Suppressor macrophage (primary cell): ENCODE measurements at places on chromosomes 2 and 18.

DNA sequence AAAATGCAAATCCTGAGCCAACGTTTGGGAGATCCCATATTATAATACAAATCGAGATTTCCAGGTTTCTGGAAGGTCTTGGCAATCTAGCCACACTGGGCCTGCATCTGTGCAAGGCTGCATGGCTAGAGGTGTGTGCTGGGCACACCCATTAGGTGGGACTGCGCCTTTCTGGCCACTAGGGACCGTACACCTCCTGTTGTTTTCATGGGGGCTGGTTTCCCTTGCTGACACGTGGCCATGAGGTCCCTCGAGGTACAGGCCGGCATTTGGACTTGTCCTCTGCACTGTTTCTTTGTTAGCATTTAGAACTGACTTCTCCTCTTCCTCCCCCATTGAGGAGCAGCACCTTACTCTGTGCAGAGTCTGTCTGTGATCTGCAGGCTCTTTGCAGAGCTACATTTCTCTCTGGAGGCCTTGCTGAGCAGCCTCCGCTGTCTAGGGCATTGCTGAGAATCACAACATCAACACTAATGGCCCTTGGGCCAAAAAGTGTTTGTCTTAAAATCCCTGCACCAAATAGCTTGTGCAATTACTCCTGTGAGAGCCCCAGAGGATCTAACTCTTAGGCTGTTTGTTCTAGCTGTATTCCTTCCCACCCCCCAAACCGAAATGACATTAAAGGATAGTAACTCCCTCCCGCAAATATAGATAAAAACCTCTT is 131.2 kb downstream of the NEDD4L start:
- no peak for DNase-seq

- DNase-seq: no peak
These were observed 30.6 kb downstream of the FAM178B start for GRCh38 chr2:96955762-96956161.

- DNase-seq: no peak
These were observed 10.4 kb upstream of the MAP2 start for GRCh38 chr2:209413311-209414014.

GRCh38 chr2:27133195-27133875 is 1.1 kb downstream of the PREB start:
- DNase-seq: peak; percentile 61

DNA sequence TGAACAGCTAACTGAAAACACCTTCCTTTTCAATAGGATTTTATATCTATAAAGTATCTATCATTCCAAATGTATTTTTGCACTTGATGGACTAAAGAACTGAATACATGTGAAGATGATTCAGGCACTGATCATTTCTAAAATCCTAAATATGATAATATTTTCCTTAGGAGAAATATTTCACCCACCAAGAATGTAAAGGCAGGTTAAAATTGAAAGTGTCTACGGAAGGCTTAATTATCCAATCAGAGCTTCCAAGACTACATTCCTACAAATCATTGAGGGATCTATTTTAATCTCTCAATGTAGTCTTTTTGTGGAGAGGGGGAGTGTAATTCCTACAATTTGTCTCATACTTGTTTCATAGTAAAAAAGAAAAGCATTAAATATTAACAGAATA is 3.6 kb downstream of the GALNT3 start:
- DNase-seq: no peak

GRCh38 chr2:205032093-205032551 is 486.8 kb downstream of the PARD3B start:
- DNase-seq: no peak

DNA sequence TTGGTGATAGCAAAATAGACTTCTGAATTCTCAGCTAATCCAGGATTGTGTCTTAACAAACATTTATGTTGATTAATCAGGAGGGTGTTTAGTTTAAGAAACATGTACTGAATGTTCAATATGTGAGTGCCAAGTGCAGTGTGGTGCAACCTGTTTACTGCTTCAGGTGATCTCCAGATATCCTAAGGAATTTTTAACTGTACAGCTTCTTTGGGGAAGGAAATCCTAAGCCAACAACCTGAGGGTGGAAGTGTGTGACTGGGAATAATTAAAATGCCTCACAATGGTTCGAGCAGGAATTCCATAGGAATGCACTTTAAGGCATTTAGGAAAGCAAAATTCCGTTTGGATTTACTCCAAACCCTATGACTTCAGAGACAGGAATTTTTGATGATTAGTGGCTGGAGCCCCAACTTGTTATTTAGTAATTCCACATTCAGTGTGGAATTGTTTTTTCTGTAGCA is 16.4 kb downstream of the CRIM1 start:
- no peak for DNase-seq

- no peak for DNase-seq
These were observed 175.6 kb downstream of the SUCLG1 start for GRCh38 chr2:84283506-84283905.
